ENCODE measurements at places on chromosomes 13 and 19.
A peak's percentile ranks its signal among the peaks of the same experiment; 100 is the strongest.

DNA sequence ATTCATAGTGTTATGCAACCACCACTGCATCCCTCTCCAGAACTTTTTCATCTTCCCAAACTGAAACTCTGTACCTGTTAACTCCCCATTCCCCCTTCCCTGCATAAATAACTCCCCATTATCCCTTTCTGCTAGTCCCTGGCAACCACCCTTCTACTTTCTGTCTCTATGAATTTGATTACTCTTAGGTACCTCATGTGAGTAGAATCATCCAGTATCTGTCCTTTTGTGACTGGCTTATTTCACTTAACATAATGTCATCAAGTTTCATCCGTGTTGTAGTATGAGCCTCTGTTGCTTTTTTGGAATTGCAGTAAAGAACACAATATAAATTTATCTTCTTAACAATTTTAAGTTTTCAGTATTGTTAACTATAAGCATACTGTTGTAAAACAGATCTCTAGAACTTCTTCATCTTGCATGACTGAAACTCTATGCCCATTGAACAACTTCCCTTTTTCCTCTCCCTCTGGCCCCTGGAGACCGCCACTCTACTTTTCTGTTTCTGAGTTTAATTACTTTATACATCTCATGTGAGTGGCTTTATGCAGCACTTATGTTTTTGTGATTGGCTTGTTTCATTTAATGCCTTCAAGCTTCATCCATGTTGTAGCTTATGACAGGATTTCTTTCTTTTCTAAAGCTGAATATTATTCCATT lies 87.3 kb upstream of the ABCC4 start:
- DNase-seq, result no peak

GRCh38 chr19:39566064-39566463 lies 26.1 kb upstream of the EID2 start:
- no peak for DNase-seq

DNA sequence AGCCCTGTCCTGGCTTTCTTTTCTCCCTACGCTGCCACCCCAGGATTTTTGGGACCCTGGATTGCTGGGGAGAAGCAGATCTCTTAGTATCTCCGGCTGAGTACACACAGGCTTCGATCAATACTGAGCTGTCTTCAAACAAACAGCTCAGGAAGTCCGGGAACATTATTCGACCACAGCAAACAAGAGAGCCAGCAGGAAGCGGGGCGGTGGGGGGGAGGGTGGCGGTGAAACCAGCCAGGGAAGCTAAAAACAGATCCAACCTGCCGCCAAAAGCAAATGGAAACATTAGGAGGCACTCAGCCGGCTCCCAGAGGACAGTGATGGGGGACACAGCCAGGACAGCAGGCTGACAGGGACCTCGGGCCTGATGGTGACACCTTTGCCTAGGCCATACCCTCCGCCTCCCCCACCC lies 12.2 kb upstream of the BCAM start:
- no peak for DNase-seq

- no peak for DNase-seq
Measured at GRCh38 chr13:87003265-87003664, 667.9 kb upstream of the SLITRK5 start.

GRCh38 chr13:104833221-104833620 lies 1702.2 kb downstream of the EFNB2 start:
- no peak for DNase-seq

DNA sequence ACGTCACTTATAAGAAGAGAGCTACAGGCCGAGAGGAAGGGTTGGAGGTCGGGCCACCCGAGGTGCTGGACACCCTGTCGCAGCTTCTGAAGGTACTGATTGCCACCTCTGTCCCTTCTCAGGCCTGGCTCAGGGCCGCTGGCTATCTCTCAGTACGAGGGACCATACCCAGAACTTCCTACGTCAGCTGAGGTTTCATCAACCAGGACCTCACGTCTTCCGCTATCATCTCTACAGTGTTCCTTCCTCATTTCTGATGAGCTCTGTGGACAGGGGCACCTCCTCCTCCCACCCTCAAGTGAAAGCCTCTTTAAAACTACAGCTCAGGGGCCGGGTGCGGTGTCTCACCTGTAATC lies 58.2 kb upstream of the USE1 start:
- DNase-seq, result no peak

- no peak for DNase-seq
Measured at GRCh38 chr19:679418-680286, 3.5 kb downstream of the FSTL3 start.

GRCh38 chr13:101785858-101786257 lies 333.4 kb downstream of the ITGBL1 start:
- DNase-seq, result peak; percentile 69

DNA sequence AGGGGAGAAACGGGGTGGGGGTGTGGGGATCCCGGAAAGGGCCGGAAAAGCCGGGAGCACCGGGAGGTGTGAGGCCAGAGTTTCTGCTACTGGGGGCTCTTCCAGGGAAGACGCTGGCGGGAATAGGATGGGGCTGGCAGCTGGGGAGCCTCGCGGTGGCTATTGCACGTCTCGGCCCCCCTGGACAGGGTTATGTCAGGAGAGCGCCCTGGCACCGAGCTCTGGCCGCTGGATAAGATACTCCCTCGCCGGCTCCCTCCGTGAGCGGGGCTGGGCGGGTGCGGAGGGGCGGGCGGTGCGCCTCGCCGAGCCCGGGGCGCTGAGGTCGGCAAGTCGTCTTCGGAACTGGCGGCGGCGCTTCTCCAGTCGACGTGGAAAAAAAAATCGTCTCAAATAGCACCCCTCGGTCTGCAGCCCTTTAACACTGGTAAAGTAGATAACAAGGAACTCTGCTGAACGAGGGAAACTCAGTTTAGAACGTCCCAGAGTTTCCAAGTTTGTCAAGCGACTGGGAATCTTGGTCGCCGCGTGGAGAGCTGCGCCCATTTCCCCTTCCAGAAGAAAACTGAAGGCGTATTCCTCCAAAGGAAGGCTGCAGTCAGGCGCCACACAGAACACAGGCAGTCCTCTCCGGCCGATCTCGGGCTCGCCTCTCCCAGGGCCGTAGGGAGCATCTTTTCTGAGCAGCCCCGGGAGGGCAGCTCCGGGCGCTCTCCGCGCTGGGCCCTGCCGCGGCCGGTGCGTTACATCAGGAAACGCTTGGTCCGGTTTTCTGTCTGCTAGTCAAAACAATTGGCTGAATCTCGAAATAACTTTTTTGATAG lies 115.1 kb downstream of the KCNRG start:
- DNase-seq, result no peak

- DNase-seq, result peak; percentile 17
Measured at GRCh38 chr13:52001120-52001731, 10.0 kb downstream of the ATP7B start.

- DNase-seq, result no peak
Measured at GRCh38 chr19:10764340-10764894, 46.5 kb downstream of the DNM2 start.

DNA sequence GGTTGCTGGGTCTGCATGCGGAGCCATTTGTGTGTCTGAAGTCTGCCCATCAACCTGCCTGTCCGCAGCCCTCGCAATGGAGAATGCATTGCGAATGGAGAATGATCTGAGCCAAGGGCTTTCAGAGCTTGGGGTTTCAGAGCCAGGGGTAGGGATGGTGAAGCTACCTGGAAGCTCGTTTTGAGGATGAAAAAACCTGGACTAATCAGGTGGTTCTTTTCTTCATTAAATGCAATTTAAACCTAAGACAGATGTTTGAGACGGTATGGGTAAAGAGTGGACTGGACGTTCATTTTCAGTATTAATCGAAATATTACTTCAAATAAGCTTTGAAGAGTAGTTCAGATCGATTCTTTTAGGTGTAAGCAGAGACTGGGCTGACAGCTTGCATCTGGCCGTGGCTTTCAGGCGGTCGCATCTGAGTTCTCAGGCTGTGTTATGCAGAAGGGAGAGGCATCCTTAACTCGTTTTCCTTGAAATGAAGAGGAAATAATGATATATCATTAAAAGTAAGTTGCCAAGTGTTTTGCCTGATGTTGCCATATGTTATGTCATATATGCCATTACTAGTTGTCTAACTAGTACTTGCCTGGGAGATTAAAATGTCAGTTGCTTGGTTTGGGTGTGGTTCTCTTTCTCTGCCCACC lies 801 bp downstream of the MCF2L start:
- no peak for DNase-seq

- no peak for DNase-seq
Measured at GRCh38 chr19:49217382-49217781, 59.8 kb downstream of the TRPM4 start.

Data from NCI-H460 (cell line).